CD4-positive, alpha-beta T cell treated with Interleukin-6 at 100 ng/mL for 8 hours (primary cell): ENCODE measurements at places on chromosomes 4 and X.
A peak's percentile ranks its signal among the peaks of the same experiment; 100 is the strongest.

DNA sequence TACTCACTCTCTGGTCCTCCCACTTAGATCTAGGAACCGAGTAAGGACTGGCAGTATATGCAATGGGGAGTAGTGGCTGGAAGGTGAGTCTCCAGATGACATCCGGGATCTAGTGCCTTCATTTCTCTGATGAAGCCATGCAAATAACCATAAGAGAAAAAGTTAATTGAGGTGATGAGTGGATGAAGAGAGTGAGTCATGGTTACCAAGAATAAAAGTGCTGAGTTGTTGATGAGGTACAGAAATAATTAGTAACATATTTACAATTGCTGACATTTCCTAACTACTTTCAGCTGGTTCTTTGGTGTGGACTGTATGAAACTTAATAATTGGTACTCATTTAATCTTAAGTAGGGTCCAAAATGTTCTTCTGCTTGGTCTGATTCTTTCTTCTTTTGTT is 146.7 kb upstream of the PITX2 start:
- DNase-seq = no peak

GRCh38 chrX:334331-334891 is 15.8 kb upstream of the GTPBP6 start:
- no peak for DNase-seq

GRCh38 chr4:96146686-96147085 is 306.8 kb downstream of the PDHA2 start:
- DNase-seq = no peak

- no peak for DNase-seq
These were observed 31.6 kb downstream of the TIGD2 start for GRCh38 chr4:89142691-89143669.

DNA sequence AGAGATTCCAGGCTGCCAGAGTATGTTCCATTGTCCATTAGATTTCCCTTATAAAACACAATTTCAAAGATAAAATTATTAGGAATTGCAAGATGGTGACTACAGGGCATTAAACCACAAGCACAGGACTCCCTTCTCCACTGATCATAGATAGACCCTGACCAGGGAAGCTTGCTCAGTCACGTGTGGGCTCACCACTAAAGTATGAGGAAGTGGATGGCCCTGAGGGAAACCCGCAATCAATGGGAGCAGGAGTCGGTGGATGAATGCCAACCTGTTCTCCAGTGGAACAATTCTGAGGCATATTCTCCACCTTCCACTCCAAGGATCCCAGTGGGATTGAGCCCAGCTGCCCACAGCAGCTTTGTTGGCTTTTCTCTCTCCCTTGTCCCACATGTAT is 515.7 kb downstream of the BCOR start:
- no peak for DNase-seq

DNA sequence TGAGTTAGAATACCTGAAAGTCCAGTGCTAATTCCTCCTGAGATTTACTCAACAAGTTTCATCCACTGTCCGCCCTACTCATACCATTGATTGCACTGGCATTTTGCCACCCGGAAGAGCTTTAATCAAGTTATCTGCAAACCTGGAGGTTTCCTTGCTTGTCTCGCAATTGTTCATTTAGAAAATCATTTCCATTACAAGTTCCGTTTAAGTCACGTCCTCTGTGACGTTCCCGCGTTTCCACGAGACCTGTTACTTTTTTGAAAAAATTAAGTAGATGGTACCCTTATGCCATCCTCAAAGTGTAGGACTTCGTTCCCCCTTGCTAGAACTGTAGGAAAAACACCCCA is 761 bp upstream of the FRYL start:
- DNase-seq = peak; percentile 36

GRCh38 chr4:132344924-132345828 is 803.9 kb upstream of the PCDH10 start:
- no peak for DNase-seq

DNA sequence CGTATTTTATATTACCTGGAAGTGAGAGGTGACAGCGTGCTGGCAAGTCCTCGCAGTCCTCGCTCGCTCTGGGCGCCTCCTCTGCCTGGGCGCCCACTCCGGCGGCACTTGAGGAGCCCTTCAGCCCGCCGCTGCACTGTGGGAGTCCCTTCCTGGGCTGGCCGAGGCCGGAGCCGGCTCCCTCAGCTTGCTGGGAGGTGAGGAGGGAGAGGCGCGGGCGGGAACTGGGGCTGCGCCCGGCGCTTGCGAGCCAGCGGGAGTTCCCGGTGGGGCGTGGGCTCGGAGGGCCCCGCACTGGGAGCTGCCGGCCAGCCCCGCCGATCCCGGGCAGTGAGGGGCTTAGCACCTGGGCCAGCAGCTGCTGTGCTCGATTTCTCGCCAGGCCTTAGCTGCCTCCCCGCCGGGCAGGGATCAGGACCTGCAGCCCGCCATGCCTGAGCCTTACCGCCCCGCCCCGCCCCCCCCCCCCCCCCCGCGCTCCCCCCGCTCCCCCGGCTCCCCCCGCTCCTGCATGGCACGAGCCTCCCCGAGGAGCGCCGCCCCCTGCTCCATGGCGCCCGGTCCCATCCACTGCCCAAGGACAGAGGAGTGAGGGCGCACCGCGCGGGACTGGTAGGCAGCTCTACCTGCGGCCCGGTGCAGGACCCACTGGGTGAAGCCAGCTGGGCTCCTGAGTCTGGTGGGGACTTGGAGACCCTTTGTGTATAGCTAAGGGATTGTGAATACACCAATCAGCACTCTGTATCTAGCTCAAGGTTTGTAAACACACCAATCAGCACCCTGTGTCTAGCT is 298.9 kb upstream of the MAGEB16 start:
- no peak for DNase-seq

DNA sequence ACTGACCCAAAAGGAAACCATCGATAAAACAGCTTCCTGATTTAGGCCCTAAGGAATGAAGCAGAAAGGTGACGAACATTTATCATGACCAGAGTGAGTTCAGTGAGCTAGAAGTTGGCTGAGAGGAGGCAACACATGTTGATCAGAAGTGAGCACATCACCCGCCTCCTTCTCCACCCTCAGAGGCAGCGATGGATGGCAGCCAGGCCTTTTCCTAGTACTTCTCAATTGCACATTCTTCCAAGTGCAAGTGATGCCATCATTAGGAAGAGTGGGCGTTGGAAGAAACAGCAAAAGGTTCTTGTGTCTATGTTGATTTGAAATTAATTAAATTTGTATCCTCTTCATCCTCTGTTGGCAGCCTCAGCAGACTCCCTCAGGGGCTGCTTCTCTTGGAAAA is 51.7 kb downstream of the TMEM154 start:
- DNase-seq = no peak

DNA sequence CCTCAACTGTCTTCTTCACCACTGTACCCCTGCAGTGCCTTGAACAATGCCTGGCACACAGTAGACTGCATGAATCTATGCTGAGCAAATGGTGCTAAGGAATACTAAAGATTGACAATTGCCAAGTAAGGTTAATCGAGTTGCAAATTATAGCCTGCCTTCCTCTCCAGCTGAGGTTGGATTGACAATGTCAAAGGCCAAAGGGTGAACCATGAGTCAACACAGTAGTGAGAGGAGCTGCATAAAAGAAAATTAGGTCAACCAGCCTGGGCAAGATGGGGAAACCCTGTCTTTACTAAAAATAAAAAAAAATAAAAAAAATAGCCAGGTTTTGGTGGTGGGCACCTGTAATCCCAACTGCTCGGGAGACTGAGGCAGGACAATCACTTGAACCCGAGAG is 97.1 kb upstream of the BMPR1B start:
- DNase-seq = no peak

- no peak for DNase-seq
These were observed 252.6 kb upstream of the HAND2 start for GRCh38 chr4:173782660-173783059.

DNA sequence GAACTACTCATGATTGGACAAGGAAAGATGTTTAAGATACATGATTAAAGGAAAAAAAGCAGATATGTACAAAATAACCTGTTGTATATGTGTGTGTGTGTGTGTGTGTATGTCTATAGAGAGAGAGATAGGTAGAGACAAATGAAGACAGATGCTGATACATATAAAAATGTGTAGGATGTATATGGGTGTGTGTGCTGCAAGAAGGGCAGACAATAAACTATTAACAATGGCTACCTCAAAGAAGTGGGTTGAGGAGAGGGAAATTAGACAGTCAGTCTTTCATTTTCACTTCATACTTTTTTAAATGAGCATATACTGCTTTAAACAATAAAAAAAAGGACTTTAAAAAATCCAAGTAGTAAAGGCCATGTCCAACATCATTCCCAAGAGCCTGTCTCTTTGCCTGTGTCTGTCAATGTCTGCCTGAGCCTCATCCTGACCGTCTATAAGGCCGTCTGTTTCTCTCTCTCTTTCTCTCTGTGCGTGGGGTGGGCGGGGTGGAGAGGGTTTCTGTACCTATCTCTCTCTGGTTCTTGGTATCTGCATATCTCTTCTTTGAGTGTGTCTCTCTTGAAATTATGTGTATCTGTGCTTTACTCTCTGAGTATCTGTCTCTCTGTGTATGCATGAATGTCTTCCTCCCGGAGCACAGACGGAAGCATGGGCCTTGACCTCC is 62.8 kb downstream of the LRBA start:
- DNase-seq = no peak

DNA sequence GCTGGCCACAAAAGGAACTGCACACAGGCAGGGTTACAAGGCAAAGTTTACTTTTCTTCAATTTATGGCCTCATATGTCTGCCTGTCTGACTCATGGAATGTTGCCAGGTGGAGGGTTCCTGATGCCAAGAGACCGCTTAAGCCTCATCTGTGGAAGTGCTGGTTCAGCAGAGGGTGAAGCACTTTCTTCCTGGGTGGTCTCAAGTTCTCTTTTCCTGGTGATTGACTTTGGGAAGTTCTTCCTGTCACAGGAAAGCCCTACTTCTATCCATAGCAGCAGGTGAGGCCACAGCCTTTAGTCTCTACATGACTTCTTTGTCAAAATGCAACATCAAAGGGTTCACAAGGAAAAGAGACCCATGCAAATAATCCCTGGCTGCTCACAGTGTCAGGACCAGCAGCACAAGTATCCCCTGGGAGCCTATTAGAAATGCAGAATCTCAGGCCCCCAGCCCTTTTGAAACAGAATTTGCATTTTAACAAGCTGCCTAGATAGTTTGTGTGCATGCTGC is 81.4 kb upstream of the IGFBP7 start:
- no peak for DNase-seq

- no peak for DNase-seq
These were observed 824.5 kb upstream of the DIAPH2 start for GRCh38 chrX:95860127-95860526.
